Heart right ventricle (tissue), 16 donors: ENCODE measurements at places on chromosomes 7 and 10. TPM values are rescaled to one million over a fixed set of nuclear protein-coding genes. Genes with fewer than 3 reads are reported as not detected.

The KAZALD1 gene
- 10.1 TPM for total RNA-seq

The DLD gene
- total RNA-seq = 402 TPM

GRCh38 chr7:110835849-110836248 lies 255.1 kb upstream of the LRRN3 start:
- DNase-seq = no peak

- DNase-seq = no peak
Measured at GRCh38 chr7:135620980-135621850, 41.1 kb upstream of the STMP1 start.

- no peak for DNase-seq
Measured at GRCh38 chr10:101164020-101164419, 32.9 kb downstream of the TLX1 start.

DNA sequence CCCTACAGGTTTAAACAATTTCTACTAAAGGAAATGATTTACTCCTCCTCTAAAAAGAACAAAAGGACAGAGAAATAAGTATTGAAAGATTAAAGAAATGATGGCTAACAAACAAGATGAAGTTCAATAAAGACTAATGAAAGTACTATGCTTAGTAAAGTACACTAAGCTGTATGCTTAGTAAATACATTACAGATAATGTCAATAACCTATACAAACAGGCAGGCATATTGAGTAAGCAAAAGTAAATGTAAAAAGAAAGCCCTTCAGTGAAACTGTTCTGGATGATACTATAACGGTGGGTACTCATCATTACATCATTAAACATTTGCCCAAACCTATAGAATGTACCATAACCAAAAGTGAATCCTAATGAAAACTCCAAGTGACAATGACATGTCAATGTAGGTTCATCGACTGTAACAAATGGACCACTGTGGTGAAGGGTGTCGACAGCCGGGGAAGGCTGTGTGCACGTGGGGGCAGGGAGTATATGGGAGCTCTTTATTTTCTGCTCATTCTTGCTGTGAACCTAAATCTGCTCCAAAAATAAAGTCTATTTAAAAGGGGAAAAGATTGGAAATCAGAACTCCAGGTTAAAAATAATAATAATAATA lies 34.0 kb downstream of the CYTH3 start:
- DNase-seq = no peak
